ENCODE measurements at places on chromosomes 12 and 14.

DNA sequence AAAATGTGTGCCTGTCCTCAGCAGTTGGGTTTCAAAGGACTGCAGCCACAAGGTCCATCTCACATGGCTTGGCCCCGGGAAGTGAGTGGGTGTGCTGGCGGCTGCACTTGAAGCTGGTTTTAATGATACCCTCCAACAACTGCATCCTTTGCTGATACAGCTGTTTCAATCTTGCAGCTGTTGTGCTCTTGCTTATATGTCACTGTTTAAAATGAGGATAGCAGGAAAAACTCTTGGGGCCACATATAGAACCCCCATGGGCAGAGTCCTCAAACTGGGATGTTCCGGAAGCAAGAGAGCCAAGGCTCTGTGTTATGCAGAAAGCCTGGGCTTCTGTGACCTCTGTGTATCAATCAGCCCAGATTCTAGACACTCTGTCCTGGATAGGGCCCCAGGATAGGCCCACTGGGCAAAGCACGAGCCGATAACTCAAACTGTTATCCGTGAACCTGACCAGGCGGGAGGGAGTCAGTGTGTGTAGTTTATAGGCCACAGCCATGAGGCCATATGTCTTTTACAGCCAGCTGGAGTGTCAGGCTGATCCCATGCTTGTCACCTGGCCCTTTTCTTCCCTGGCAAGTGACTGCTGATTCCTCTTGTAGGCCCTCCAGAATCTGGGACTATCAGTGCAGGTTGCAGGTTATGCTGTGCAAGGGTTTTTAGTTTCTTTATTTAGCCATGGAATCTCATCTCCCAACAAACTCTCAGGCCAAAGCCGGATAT, 74.3 kb downstream of the SSPN start:
- H3K27ac ChIP-seq = peak overlapping the region; percentile 45
- DNase-seq = no peak
- no peaks in the 10 kb centered on the region for H3K27me3 ChIP-seq
- no peaks in the 10 kb centered on the region for H3K36me3 ChIP-seq
- no peak overlapping the region for H3K4me3 ChIP-seq

DNA sequence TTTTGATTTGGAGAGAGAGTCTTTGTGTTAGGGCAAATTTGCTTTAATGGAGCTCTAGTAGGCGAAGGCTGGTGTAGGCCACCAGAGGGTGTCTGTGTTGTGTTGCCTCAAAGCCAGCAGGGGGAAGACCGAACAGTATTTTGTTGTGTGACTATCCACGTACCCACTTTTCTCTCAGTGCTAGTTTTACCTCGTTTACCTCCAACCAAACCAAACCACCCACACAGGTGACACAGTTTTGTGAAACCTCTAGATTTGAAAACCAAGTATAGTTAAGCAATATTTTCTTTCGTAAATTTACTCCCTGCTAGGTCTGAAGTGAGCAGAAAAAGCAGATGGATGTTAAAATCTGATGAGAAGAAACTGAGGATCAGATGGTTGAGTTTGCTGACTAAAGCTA, 36.3 kb upstream of the NPFF start:
- peaks cover 44% of the 10 kb centered on the region for H3K36me3 ChIP-seq
- H3K4me1 ChIP-seq = no peaks in the 10 kb centered on the region
- no peak overlapping the region for H3K4me3 ChIP-seq
- peak; percentile 70 for DNase-seq
- no peaks in the 10 kb centered on the region for H3K27me3 ChIP-seq
- no peak overlapping the region for H3K27ac ChIP-seq

- H3K27ac ChIP-seq = no peak overlapping the region
- no peaks in the 10 kb centered on the region for H3K4me1 ChIP-seq
- no peak overlapping the region for H3K4me3 ChIP-seq
- H3K27me3 ChIP-seq = peaks cover 4% of the 10 kb centered on the region
These were observed 23.0 kb downstream of the KLRK1 start for GRCh38 chr12:10366875-10367274.

GRCh38 chr14:42554091-42554490, 947.4 kb downstream of the LRFN5 start:
- DNase-seq = no peak
- H3K27me3 ChIP-seq = no peaks in the 10 kb centered on the region
- no peaks in the 10 kb centered on the region for H3K36me3 ChIP-seq
- H3K4me3 ChIP-seq = no peak overlapping the region
- no peak overlapping the region for H3K27ac ChIP-seq

DNA sequence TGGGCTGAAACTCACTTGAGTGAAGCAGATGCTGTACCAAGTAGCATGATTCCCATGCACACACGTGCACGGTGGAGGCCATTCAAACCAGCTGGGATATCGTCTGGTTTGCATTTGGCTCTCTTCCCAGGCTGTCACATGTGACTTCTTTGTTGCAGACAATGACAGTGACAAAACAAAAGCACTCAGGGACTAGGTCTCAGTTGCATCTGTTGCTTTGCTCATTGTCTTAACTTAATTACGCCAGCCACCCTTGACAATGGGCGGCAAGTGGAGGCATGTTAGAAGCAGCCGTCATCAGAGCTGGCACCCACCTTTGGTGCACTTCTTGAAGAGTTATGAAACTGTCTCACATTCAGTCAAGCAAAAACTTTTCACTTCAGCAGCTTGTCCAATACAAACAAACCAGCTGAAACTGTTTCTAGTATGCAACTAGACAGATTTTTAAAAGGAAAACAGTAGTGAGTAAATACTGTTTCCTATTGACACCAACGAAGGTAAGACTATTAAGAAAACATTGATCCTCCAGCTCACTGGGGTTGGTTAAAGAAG, 74.3 kb downstream of the IGF1 start:
- DNase-seq = peak; percentile 46
- no peak overlapping the region for H3K27ac ChIP-seq
- H3K36me3 ChIP-seq = no peaks in the 10 kb centered on the region
- H3K4me1 ChIP-seq = peaks cover 7% of the 10 kb centered on the region
- no peaks in the 10 kb centered on the region for H3K27me3 ChIP-seq

DNA sequence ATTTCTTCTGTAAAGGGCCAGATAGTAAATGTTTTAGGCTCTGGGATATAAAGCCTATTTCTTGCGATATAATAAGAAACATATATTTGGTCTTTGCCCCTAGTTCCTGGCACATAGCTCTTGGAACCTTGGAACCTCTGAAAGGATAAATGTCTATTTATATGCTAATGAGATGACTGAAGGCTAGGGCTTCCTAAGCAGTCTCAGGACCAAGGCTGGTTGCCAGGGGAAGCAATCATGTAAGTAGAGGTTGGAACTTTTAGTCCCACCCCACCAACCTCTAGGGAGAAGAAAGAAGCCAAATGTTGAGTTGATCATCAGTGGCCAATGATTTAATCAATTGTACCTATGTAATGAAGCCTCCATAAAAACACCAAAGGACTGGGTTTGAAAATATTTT, 26.6 kb upstream of the NFYB start:
- DNase-seq = no peak
- no peaks in the 10 kb centered on the region for H3K36me3 ChIP-seq
- no peaks in the 10 kb centered on the region for H3K27me3 ChIP-seq

DNA sequence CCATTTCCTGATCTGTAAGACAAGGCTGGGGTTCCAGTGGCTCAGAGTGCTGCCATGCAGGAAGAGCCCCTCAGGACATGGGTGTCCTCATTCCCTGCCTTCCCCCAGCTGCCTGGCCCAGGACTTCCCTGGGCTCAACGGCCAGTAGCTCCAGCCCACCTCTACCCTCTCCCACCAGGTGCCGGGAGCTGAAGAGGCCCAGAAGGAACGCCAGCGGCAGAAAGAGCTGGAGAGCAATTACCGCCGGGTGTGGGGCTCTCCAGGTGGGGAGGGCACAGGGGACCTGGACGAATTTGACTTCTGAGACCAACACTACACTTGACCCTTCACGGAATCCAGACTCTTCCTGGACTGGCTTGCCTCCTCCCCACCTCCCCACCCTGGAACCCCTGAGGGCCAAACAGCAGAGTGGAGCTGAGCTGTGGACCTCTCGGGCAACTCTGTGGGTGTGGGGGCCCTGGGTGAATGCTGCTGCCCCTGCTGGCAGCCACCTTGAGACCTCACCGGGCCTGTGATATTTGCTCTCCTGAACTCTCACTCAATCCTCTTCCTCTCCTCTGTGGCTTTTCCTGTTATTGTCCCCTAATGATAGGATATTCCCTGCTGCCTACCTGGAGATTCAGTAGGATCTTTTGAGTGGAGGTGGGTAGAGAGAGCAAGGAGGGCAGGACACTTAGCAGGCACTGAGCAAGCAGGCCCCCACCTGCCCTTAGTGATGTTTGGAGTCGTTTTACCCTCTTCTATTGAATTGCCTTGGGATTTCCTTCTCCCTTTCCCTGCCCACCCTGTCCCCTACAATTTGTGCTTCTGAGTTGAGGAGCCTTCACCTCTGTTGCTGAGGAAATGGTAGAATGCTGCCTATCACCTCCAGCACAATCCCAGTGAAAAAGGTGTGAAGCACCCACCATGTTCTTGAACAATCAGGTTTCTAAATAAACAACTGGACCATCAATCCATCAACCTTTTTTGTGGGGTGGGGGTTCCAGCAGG, 17.6 kb downstream of the AGAP2 start:
- peaks cover 3% of the 10 kb centered on the region for H3K4me1 ChIP-seq
- no peak for DNase-seq
- H3K27me3 ChIP-seq = no peaks in the 10 kb centered on the region
- peaks cover under 1% of the 10 kb centered on the region for H3K36me3 ChIP-seq
- H3K4me3 ChIP-seq = no peak overlapping the region

GRCh38 chr12:117098361-117099217, 627 bp downstream of the TESC start:
- H3K27ac ChIP-seq = no peak overlapping the region
- peak overlapping the region; percentile 57 for H3K4me3 ChIP-seq
- H3K4me1 ChIP-seq = peaks cover 5% of the 10 kb centered on the region
- no peaks in the 10 kb centered on the region for H3K36me3 ChIP-seq
- peak; percentile 67 for DNase-seq
- H3K27me3 ChIP-seq = peaks cover 59% of the 10 kb centered on the region

DNA sequence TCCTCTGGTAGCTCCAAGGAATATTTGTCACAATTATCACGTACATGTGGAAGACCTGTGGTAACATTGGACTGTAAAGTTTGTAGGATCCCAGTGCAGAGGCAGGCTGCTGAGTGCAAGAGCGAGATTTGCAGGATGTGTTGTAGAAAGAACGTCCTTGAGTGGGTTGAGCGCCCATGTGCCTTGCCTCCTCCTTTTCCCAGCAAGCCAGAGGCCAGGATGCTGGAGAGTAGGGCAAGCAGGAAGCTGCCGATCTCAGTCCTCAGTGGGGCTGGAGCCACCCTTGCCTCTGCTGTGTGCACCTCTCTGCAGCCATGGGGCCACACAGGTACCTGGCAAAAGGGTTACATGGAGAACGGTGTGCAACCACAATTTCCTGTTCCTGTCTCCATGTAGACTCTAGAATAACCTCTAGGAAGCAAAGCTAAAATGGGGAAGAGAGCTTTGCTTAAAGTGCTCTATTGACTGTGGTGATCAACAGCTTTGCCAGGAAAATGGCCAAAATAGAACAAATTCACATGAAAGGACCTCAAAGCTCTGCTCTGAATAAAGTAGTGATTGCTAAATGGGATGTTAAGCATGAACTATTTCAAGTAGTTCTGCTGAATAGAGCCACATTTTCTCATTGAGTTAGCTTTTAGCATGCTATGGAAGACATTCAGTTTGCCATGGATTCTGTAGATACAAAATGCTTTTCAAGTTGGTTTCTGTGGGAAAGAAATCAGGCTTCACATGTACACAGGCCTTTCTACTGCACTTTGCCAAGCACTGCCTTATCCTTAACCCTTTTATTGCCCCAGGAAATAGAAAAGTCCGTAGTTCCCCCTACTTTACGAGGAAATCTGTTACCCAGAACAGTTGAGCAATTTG, 37.4 kb downstream of the ANKRD9 start:
- no peaks in the 10 kb centered on the region for H3K27me3 ChIP-seq
- H3K4me3 ChIP-seq = no peak overlapping the region
- H3K4me1 ChIP-seq = no peaks in the 10 kb centered on the region
- H3K36me3 ChIP-seq = no peaks in the 10 kb centered on the region

DNA sequence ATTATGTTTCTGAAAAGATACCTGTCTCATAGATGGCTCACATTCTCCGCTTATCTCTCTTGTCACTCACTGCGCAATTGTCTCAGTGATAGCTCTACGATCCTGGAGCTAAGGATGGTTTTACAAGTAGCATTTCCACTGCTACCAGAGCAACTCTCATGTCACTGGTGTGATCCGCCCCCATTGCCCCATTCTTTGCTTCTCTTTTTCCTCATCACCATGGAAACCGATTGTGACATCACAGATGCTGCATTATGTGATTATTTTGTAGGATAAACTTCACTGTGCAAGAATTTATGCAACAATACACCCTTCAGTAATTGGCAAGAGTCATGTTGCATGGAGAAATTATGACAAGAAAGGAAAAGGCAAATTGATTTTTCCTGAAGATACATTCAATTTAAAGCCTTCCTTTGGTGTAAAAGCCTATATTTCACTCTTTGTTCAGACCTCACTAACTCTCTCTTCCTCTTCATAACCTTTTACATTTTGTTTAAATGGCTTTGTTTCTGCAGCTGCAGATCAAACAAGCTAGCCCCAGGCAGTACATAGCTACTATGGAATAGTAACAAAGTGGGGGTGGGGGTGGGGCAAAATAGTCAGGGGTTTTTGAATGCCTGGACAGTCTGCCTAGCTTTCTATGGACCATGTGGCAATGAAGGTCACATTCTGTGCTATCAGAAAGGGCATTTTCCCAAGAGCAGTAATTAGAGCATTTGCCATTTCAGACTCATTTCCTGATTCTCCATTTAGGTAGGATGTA, 539.8 kb downstream of the NRXN3 start:
- H3K4me1 ChIP-seq = no peaks in the 10 kb centered on the region
- H3K27me3 ChIP-seq = no peaks in the 10 kb centered on the region
- no peaks in the 10 kb centered on the region for H3K36me3 ChIP-seq
- no peak overlapping the region for H3K4me3 ChIP-seq
- no peak overlapping the region for H3K27ac ChIP-seq

GRCh38 chr14:84086714-84087113, 1443.2 kb upstream of the FLRT2 start:
- no peaks in the 10 kb centered on the region for H3K4me1 ChIP-seq
- H3K36me3 ChIP-seq = no peaks in the 10 kb centered on the region
- H3K27me3 ChIP-seq = no peaks in the 10 kb centered on the region

DNA sequence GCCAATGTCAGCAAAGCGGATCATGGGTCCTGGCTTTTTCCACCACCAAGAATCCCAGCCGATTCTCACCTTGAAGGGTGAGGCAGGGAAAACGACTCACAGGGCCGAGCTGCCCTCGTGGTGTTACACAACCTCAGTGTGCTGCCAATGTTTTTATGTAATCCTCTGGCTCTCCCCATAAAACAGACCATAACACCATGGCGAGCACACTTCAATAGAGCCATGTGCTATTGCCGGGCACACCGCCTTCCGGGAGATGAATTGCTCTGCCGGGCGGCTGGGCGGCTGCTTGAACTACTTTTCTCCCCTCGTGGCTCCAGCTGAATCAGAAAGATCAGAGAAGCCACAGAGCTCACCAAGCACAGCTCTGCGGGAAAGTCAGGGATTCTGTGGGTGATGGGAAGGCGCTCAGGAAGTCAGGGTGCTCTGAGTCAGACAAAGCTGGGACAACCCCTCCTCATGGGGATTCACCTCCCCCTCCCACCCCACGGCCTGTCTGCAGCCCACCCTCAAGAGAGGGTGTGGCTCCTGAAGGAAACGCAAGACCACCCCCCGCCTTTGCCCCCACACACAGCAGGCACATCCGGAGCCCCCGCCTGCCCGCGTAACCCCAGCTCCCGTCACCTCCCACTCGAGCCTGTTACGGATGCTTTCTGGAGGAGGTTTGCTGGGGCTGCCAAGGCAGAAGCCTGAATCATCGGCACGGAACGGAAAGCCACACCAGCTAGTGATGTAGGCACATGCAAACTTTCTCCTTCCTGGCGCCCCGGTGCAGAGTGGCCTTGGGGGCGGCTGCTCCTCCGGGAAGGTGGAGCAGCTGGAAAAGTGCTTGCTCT, 1.8 kb downstream of the GALNT9 start:
- DNase-seq = no peak
- no peaks in the 10 kb centered on the region for H3K36me3 ChIP-seq

Data from SK-N-SH (cell line).